ENCODE measurements at places on chromosomes 5 and 9.

DNA sequence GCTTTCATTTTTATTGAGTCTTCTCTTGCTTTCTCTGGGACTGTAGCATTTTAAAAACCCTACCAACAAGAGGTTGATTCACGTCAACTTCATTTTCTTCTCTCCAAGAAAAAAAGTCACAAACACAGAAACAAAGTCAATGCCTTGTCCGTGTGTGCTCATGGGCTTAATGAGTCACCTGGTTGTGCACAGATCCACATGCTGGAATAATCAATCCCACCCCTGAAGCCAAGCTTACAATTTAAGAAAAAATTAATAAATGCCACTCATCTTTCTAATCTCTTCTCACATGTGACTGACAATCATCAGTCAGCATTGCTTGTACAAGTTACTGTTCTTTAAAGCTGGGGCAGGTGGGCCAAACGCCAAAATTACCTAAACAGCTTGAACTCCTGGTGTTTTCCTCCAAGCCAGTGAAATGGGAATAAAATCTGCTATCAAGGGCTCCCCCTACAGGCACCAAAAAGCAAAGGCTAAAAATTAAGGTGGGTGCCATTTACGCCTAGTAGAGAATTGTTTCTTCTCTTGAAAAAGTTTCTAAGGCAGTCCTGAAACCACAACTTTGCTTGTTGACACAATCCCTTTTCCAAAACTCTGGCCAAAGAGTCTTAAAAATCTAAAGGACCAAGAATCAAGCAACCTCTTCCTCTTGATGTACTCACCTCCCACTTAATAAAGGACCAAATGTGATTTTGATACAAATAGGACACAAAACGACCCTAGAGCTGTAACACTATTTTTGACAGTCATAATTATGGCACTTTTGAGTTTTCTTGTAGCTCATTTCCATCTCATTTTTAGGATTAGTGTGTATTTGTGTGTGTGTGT lies 21.3 kb downstream of the TRMO start:
- no peak for DNase-seq

DNA sequence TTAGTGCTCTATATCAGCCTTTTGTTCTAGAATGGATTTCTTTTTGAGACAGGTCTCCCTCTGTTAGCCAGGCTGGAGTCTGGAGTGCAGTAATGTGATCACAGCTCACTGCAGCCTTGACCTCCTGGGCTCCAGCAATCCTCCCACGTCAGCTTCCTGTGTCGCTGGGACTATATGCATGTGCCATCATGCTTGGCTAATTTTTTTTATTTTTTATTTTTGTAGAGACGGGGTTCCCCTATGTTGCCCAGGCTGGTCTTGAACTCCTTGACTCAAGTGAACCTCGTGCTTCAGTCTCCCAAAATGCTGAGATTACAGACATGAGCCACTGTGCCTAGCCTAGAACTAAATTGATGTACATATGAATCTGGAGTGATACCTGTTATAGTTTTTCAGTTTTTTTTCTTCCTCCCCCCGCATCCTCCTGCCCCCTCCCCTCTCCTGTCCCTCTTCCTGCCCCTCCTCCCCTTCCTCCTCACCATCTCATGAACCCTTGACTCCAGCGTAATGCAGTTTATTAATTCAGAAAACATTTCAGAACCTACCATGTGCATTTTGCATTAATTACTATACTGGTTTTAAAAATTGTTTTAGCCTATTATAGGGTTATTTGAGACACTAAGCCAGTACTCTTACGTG lies 37.4 kb upstream of the TNFAIP8 start:
- DNase-seq = no peak

- no peak for DNase-seq
Measured at GRCh38 chr5:95738072-95738471, 6.9 kb downstream of the RHOBTB3 start.

DNA sequence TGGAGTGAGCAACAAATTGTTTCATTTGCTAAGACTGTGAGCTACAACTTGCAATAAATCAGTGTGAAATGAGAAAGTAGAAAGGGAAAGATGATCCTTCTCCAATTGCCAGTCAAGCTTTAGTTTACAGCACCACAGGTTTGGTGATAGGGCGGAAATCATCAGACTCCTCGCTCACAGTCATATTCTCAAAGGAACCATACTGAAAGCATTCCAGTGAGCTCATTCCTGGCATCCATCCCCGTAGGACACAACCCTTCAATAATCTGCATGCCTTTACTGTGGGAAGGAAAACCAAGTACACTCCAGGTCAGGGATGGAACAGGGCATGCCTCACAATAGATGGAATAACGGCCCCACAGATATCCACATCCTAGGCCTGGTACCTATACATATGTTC lies 80.7 kb downstream of the FSTL4 start:
- DNase-seq = no peak

DNA sequence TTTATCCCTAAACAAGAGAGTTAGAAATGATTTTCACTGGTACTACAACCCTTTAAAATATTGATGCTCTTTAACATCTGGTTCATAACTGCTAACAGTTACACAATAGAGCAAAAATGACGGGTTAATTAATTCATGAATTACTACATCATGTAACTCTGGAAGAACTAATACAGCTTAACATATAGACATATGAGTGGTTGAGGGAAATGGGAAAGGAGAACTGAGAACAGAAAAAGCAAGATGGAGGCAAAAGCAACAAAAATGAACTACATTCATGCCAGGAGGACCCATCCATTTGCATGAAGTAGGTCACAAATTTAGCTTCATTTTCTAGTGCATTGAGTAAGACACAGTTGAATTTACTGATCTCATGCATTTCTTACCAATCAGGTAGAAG lies 61.8 kb downstream of the C9 start:
- no peak for DNase-seq

DNA sequence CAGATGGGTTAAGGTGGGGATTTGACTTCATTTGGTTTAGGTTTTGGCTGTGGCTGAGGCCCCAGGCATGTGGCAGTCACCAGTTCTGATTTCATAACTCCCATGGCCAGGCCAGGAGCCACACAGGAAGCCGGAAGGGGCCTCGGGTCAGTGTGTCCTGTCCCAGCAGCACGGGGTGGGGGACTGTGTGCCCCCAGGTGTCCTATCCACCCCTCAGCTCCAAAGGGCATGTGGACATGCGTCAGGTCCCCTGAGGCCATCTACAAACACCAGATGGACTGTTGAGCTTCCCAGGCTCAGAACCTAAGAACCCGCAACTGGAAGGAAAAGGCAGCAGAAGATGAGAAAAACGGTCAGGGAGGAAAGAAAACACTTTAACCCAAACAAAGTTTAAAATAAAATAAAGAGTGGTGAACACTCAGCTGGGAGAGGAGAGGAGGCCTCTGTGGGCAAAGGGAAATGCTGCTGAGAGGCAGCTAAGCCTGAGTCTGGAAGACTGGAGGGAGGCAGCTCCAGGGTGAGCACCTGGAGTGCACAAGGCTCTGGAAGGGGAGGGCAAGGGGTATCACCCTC lies 260.8 kb downstream of the AUH start:
- peak; percentile 69 for DNase-seq

DNA sequence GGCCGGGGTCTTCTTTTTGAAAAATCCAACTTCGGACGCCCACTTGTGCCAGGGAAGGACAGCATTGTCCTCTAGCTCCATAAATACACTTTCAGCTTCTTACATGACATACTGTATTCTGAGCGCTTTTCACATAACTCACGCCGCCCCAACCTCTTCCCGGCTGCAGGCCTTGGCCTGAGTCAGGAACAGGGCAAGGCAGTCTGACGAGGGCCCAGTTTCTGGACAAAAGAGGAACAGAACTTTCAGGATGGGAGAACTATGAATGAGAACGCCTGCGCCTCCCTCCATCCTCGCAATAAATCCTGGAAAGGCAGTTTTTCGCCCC lies 650 bp downstream of the DCTN4 start:
- DNase-seq = no peak

GRCh38 chr9:135260221-135261180 lies 173.0 kb downstream of the OLFM1 start:
- DNase-seq = no peak

- DNase-seq = no peak
Measured at GRCh38 chr9:124631326-124631725, 124.1 kb upstream of the NR5A1 start.

DNA sequence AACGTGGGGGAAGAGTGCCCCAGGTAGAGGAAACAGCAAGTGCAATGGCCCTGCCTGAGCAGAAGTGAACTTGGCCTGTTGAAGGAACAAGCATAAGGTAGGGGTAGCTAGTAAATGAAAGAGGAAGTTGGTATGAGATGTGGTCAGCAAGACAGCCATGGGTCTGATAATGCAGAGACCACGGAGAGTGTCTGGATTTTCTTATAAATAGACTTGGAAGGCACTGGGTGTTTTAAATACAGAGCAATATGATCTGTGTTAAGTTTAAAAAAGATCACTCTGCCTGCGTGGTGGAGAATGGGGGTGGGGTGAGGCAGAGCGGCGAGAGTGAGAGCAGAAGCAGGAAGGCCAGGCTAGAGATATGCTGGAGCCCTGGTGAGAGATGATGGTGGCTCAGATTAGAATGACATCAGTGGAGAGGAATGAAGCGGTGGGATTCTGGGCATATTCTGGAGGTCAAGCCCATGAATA lies 4.2 kb downstream of the ADAM19 start:
- DNase-seq = no peak

GRCh38 chr5:42993516-42994245 lies 46.4 kb downstream of the ANXA2R start:
- no peak for DNase-seq

DNA sequence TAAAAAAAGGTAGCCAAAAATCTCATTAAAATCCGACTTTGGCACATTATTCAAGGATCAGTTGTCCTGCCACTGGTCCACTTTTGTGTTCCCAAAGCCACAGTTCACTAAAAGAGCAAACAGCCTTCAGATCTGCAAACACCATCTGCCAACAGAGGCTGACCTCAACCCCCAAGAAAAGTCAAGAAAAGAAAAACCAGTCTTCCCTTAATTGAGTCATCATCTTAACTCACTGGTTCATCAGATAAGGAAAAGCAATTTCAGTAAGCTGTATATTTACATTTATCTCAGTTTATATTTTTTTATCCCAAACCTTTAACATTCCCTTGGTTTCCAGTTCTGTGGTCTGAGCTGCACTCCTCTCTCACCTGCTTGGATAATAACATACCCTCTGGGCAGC lies 21.2 kb downstream of the RASEF start:
- DNase-seq = no peak

- DNase-seq = no peak
Measured at GRCh38 chr5:111138096-111138495, 45.9 kb downstream of the WDR36 start.

DNA sequence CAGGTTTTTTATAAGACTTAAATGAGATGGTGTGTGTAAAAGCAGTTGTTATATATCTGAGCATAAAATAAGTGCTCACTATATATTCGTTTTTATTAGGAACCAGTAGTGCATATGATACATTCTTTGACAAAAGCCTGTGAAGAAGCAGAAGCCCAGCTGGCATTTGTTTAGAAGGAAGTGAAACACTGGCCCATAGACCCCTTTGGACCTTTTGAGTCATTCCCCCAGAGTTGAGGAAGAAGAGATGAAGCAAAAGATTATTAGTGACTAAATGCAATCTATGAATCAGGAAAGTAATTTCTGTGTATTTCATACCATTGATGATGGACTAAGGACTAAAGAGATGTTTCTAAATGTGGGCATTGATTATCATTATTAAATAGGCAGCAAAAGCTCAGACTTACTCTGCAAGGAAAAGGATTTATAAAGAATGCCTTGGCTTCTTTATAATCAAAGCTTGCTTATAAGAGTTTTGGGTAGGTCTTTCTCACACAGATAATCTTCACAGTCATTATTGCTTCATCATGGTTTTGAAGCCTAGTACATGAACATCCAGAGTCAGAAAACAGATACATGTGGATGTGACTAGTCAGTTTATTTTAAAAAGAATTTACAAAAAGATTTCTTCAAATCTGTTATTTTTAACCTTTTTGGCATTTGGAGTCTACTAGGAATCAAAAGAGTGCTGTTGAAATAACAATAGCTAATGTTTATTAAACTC lies 16.9 kb upstream of the FER start:
- no peak for DNase-seq

- DNase-seq = no peak
Measured at GRCh38 chr5:96220610-96221390, 212.2 kb downstream of the PCSK1 start.

GRCh38 chr9:126295516-126295915 lies 31.1 kb upstream of the MVB12B start:
- no peak for DNase-seq

GRCh38 chr5:38167562-38167996 lies 90.8 kb upstream of the EGFLAM start:
- no peak for DNase-seq

DNA sequence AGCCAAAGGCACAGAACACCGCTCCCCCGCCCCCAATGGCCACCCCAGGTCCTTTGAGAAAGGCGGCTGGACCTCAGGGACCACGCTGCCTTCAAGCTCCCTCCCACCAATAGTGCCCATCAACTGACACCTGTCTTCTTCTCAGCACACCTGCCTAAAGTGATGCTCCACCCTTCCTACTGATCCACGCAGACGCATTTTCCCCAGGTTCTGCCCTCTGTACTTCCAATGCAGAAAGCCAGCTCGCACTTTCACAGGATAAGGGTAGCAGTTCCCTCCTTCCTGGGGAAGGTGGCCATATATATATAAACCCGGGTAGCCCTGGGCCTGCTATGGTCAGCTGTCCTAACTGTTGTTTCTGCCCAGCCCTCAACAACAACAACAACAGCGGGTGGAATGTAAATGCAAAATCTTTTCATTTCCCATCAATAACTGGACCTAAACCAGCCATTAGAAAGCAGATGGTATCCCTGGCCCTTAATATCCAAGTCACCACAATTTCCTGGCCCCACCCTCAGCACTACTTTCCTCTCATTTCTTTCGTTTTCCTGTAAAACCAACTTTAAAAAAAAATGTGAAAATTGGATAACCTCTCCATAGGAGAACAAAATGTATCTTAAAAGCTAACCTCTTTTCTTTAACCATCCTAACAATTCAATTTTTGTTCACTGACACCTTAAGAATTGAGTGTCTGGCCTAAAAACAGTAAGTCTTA lies 1.7 kb downstream of the GOLM1 start:
- no peak for DNase-seq

DNA sequence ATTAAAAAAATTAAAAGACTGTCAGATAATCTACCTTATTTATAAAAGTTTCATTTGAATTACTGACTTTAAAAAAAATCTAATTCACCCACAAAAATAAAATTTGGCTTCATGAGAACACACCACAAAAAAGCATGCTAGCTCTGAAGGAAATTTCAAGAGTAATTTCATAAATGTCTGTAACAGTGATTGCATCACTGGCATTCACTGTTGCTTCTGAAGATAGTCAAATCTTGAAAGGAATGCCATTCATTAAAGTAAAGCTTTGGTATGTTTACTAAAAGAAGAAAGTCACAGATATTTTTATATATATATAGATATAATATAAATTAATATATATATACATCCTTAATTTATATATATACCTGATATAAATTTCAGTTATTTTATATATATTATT lies 43.4 kb downstream of the NADK2 start:
- no peak for DNase-seq

GRCh38 chr5:84605241-84605640 lies 220.6 kb upstream of the EDIL3 start:
- DNase-seq = no peak

Measured in sciatic nerve (tissue), 2 donors.